ENCODE measurements at places on chromosomes 2 and 18.

- no peak for DNase-seq
Observed at GRCh38 chr2:73705091-73705490, 32.1 kb downstream of the TPRKB start.

DNA sequence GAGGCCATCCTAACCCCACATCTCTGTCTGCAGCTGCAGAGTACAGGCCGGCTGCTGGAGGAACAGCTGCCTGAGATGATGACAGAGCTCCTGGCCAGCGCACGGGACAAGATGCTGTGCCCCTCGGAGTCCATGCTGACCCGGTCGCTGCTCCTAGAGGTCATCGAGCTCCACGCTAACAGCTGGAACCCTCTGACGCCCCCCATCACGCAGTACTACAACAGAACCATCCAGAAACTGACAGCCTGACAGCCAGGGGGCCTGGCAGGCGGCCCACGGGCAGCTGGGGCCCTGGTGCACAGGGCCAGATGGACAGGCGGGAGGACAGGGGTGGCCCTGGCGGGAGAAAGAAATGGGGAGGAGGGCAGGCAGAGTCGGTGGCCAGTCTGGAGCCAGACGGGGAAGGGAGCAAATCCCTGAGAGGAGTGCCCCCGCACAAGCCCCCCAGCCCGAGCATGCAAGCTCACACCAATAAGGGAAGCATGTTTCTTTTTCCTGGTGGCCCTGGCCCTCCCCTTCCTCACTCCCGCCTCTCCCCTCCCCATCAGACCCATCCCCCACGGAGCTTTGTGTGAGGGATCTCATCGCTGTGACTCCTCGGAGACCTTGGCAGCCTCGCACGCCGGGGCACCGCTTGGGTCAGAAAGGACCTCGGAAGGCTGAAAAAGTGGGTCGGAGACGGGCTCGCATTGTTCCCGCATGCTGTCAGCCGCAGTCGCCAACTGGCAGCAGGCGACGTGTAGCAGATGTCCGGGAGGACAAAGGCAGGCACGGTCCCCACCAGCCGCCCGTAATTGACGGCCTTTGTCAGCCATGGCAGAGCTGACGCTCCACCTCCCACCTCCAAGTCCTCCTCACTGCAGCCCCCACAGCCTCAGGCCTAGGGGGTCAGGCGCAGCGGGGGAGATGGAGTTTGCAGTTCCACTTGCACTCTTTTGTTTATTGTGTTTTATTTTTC lies 91.2 kb downstream of the SMAD7 start:
- DNase-seq = no peak

- no peak for DNase-seq
Observed at GRCh38 chr2:176826356-176826755, 386.2 kb upstream of the HNRNPA3 start.

DNA sequence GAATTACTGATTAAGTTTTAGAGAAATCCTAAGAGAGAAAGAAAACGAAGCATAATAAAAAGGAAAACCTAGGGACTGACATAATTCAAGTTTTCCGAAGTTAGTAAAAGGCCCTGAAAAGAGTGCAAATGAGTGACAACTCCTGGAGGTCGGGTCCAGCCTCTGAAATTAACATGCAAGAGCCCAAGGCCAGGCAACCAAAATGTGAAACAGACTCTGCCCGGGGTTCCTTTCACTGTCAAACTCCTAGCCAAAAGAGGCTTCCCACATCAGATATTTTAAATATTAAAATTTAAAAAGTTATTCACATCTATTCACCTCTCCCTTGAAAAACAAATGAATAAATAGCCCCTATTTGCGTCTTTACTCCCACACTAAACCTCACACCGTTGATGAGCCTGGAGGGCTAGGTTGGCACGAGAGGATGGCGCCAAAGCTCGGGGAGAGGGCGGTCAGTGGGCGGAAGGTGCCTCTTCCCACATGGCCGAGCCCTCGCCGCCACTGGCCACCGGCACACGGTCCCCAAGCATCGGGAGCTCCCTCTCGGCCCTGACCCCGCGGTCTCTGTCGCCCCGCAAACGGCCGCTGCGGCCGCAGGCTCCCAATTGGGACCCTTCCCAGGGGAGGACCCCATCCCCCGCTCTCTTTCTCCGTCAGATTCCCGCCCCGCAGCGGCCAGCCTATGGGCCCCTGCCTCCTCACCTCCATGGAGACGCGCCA lies 630 bp downstream of the PPM1G start:
- no peak for DNase-seq

GRCh38 chr2:202608142-202608852 lies 26.5 kb upstream of the FAM117B start:
- no peak for DNase-seq

DNA sequence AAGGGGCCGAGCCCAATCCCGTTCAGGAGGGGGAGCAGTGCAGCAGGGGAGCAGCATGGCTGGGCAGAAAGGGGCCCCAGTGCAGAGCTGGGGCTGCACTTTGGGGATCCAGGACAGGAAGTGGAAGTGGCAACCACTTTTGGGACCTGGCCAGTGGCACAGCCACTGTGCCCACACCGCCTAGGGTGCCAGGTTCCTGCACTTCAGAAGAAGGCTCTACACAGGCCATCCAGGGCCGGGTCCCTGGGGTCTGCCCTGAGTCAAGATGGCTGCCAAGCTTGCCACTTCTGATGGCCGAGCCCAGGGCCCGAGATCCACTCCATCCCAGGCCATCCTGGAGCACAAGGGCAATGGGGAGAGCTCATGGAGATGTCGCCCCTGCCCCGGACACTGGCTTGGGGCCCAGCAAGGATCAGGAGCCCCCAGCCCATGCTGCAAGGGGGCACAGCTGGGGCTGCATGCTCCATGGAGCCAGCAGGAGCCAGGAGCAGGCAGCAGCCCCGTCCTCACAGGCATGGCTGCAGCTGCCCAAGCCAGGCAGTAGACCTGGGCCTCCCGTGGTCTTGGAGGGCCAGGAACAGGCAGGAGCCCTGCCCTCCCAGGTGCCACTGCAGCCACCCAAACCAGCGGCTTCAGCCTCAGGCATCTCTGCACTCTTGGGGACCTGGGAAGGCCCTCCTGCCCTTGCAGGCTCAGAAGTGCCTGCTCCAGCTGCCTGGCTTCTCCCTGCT lies 35.0 kb upstream of the ID2 start:
- no peak for DNase-seq

DNA sequence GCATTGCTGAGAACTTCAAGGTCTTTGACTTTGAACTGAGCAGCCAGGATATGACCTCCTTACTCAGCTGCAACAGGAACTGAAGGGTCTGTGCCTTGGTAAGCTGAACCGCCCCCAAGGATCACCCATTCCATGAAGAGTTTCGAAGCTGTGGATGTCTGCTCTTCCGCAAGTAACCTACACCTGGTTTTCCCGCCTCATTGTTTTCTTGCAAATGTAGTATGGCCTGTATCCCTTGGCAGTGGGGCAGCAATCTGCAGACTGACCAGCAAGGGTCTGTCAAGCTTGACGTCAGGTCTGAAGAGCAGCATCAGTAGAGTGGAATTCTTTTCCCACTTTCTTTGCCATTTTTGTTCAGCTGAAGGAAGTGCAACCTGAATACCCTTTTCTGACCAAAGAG lies 62.6 kb upstream of the RAB12 start:
- DNase-seq = no peak

- no peak for DNase-seq
Observed at GRCh38 chr2:31163011-31163539, 24.8 kb upstream of the GALNT14 start.

DNA sequence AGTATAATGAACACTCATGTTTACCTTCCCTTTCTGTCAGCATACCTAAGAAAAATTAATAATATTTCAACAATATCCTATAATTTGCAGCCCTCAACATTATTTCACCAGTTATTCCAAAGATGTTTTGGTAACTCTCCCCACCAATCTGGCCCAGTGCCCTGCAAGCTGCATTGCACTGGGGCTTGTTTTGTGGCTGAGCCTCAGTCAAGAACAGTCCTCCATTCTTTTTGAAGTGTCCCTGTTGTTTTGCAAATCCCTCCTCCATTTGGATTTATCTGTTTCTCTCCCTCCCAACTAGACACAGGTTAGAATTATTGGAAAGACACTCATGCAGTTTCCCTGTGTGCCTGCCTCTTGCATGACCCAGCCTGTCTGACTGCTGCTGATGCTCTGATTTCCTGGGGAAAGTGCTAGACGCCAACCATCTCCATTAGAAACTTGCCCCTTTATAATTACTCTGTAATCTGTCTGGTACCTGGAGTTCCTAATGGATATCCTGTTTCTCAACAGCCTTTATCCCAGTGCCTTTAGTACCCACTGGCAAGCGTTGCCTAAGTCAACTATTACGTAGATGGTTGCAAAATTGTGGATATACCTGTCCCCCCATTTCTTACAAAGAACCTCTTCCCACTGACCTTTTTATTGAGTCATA lies 60.2 kb downstream of the EIF5B start:
- DNase-seq = no peak

- no peak for DNase-seq
Observed at GRCh38 chr2:65411056-65411795, 21.2 kb downstream of the SPRED2 start.

DNA sequence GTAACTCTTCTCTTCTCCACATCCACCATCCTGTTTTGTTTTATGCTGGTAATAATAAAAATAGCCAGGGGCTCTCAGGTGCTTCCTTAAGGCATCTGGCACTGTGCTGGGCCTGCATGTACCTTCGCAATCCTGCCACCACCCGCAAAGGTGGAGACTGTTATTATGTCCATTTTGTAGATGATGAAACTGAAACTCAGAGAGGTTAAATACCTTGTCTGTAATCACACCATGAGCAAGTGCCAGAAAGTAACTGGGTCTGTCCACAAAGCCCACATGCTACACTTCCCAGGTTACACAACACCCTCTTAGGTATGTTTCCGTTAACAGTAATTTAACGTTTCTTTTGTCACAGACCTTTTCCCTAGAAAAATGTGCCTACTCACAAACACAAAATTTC lies 27.0 kb downstream of the NRP2 start:
- no peak for DNase-seq

- no peak for DNase-seq
Observed at GRCh38 chr18:25662272-25662671, 310.3 kb upstream of the ZNF521 start.

- no peak for DNase-seq
Observed at GRCh38 chr2:12787891-12788801, 71.4 kb downstream of the TRIB2 start.

DNA sequence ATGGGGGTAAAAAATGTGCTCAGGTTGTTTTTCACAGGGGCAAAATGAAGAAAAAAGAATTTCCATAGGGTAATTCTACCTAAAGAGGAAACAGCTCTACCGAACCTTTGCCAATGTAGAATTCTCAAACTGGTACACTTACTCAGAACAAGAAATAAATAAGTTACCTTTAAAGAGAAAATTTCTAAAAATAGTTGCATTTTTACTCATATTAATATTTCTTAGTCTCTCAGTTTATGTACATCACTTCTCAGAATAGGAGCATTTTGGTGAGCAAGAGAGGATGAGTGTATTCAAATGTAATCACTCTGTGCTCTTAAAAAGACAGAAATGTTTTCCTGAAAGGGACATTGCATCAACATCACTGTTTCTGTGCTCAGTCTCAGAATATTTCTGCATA lies 574.7 kb upstream of the SLC8A1 start:
- DNase-seq = no peak

DNA sequence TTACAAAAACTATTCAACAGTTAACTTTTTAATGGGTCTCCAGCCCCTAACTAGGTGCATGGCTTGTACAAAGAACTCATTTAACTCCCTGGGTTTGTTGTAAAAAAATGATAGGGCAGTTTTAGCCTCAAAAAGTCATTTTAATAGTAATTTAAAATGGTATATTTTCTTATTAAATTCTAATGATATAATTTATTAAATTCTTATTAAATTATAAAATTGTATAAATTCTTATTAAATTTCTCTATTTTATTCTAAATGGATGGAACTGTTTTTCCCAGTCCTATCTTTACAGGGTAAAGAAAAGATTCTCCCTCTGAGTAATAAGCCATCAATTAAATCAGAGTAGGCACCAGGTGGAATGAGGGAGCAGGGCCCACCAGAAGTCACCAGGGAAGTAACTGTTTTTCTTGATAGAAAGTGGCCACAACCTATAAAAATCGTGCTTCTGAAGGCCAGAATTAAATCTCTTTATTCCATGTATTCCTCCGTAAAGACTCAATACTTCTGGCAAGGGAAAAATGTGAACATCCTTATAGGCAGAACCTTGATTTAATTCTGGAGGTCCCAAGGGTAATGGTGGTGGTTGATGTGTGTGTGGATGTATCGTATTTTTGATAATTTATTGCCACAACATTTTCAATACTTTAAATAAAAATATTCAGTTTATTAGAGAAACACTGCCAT lies 814 bp downstream of the FKBP7 start:
- DNase-seq = no peak

- DNase-seq = no peak
Observed at GRCh38 chr2:60534052-60534685, 19.3 kb downstream of the BCL11A start.

DNA sequence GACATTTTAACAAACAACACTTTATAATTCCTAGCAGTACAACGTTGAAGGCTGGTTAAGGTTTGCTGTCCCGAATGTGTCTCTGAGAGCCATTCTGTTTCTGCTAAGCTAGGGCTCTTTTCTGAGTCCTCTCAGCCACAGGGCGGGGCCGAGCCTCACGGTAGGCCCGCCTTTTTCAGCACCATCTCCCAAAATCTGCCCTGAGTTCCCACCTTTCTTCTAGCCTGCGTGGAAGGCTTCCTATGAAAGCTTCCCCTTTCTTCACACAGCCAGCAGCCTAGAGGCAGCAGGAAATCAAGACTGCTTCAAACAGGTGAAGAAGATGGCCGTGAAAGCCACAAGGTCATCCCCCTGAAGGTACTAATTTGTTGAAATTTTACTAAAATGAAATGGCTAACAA lies 255.5 kb downstream of the CDH2 start:
- no peak for DNase-seq

GRCh38 chr18:48825101-48825745 lies 125.5 kb downstream of the SMAD7 start:
- DNase-seq = no peak

DNA sequence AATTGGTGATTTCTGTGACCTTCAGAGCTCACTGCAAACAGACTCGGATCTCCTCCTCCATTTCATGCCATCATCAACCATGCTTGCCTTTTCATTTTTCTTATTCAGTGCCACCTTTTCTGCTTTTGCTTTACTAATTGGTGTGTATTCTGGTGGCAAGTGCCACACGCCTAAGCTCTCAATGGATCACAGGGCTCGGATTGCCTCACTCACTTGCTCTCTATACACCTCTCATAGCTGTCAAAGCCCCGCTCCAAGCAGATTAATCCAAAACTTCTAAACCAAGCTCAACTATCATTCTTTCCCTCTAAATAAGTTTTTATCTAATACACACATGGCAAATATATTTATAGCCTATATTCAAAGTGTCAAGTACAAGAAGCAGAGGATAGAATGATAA lies 86.4 kb downstream of the PLEKHM3 start:
- no peak for DNase-seq

Measured in stimulated activated CD8-positive, alpha-beta memory T cell treated with anti-CD3 and anti-CD28 coated beads, Interleukin-4, amount 100 ng/mL, for 4 hours (primary cell).